Activated T-helper 1 cell treated with anti-CD3 and anti-CD28 coated beads, Interleukin-12 subunit alpha, Interleukin-12 subunit beta, Interleukin-2, Interleukin-4 antibody, amounts not matched to agents 30 ng/mL and 10 ng/mL and 1 ng/mL, durations not matched to agents 14 hours and 24 hours and 36 hours (primary cell): ENCODE measurements at places on chromosomes 11 and 22. TPM values are rescaled to one million over a fixed set of nuclear protein-coding genes. Genes with fewer than 3 reads are reported as not detected.

- no peaks in the 10 kb centered on the region for H3K36me3 ChIP-seq
- no peak overlapping the region for H3K27ac ChIP-seq
- DNase-seq = no peak
Observed at GRCh38 chr11:130932086-130932712, 15.9 kb upstream of the SNX19 start.

GRCh38 chr11:44133335-44133946 is 38.0 kb downstream of the EXT2 start:
- no peak overlapping the region for H3K27ac ChIP-seq
- H3K4me3 ChIP-seq = no peak overlapping the region
- DNase-seq = no peak
- no peaks in the 10 kb centered on the region for H3K4me1 ChIP-seq

DNA sequence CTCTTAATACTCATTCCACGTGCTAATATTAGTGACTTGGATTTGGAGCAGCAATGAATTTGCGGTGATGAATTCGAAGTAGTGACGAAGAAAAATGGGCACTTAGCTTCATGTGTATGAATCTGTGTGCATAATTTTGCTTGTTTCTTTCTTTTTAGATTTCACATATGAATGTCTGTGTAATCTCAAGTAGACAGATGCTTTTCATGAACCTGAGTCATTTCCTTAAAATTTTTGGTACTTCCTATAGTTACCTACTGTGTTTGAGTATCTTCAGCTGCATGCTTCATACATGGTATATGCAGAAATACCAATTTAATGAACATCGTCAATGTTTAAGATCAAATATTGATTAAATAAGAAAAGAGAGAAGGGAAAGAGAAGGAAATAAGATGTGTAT is 540.2 kb downstream of the RAB38 start:
- H3K27me3 ChIP-seq = no peaks in the 10 kb centered on the region
- no peaks in the 10 kb centered on the region for H3K36me3 ChIP-seq
- H3K4me1 ChIP-seq = no peaks in the 10 kb centered on the region
- DNase-seq = no peak
- no peak overlapping the region for H3K27ac ChIP-seq

- H3K27me3 ChIP-seq = no peaks in the 10 kb centered on the region
- H3K4me1 ChIP-seq = peaks cover 37% of the 10 kb centered on the region
- peak overlapping the region; percentile 6 for H3K27ac ChIP-seq
- no peak for DNase-seq
- peaks cover 75% of the 10 kb centered on the region for H3K36me3 ChIP-seq
Observed at GRCh38 chr11:249062-249461, 12.3 kb downstream of the PSMD13 start.

GRCh38 chr11:68889948-68890446 is 13.6 kb downstream of the MRPL21 start:
- no peaks in the 10 kb centered on the region for H3K4me1 ChIP-seq
- no peak for DNase-seq
- peaks cover 26% of the 10 kb centered on the region for H3K36me3 ChIP-seq
- no peaks in the 10 kb centered on the region for H3K27me3 ChIP-seq

BEST1 gene
- 0.29 TPM in 1 of 2 replicates, not detected in the other for total RNA-seq

OR2D2 gene
- 0.34 and 0.56 TPM in 2 replicates for total RNA-seq

OR51B5 gene
- not detected in 2 replicates for total RNA-seq

- peaks cover 37% of the 10 kb centered on the region for H3K27me3 ChIP-seq
- no peak overlapping the region for H3K27ac ChIP-seq
- no peak for DNase-seq
Observed at GRCh38 chr22:39453765-39454378, 2.9 kb upstream of the MGAT3 start.

DNA sequence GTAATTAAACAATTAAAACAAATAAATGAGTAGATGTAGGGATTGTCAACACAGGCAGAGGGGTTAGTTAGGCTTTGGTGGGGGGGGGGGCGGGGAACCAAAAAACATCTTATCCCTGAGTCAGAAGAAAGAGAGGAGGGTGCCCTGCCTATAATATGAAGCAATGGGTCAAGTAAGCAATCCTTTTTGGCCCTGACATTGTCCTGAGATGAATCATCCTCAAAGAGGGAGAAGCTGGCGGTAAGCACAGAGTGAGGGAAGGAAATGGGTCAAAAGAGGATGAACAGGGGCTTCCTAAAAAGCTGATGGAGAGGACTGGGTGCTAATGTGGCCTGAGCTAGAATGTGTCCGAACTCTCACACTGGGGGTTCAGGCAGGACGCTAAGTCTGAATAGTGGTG is 4.7 kb downstream of the OLFML1 start:
- H3K4me3 ChIP-seq = no peak overlapping the region
- no peak for DNase-seq
- H3K4me1 ChIP-seq = no peaks in the 10 kb centered on the region
- no peaks in the 10 kb centered on the region for H3K36me3 ChIP-seq

GRCh38 chr11:86632499-86633269 is 39.7 kb downstream of the ME3 start:
- H3K36me3 ChIP-seq = no peaks in the 10 kb centered on the region
- peak; percentile 29 for DNase-seq
- no peak overlapping the region for H3K27ac ChIP-seq
- H3K4me3 ChIP-seq = no peak overlapping the region
- H3K4me1 ChIP-seq = peaks cover 31% of the 10 kb centered on the region

GRCh38 chr11:125777309-125777708 is 1.3 kb downstream of the PATE2 start:
- H3K4me1 ChIP-seq = no peaks in the 10 kb centered on the region
- no peak overlapping the region for H3K27ac ChIP-seq
- no peaks in the 10 kb centered on the region for H3K27me3 ChIP-seq
- no peak for DNase-seq
- no peaks in the 10 kb centered on the region for H3K36me3 ChIP-seq

ZNRD2 gene
- 94.6 and 96.9 TPM in 2 replicates for total RNA-seq

GRCh38 chr22:24937114-24937513 is 9.4 kb downstream of the LHFPL7 start:
- no peaks in the 10 kb centered on the region for H3K36me3 ChIP-seq
- no peak for DNase-seq
- no peak overlapping the region for H3K4me3 ChIP-seq
- peaks cover 2% of the 10 kb centered on the region for H3K27me3 ChIP-seq
- H3K4me1 ChIP-seq = no peaks in the 10 kb centered on the region
- no peak overlapping the region for H3K27ac ChIP-seq

- peaks cover 9% of the 10 kb centered on the region for H3K27me3 ChIP-seq
- no peak overlapping the region for H3K27ac ChIP-seq
- H3K36me3 ChIP-seq = peaks cover 7% of the 10 kb centered on the region
- H3K4me1 ChIP-seq = no peaks in the 10 kb centered on the region
- H3K4me3 ChIP-seq = no peak overlapping the region
Observed at GRCh38 chr11:3659595-3660515, 11.3 kb downstream of the CHRNA10 start.

GRCh38 chr11:120210626-120211521 is at the start of gene OAF:
Gene OAF, plus strand, starts transcription at chr11:120211032. Its CDS starts 248 bp downstream, at chr11:120211280.
- H3K4me1 ChIP-seq = peaks cover 13% of the 10 kb centered on the region
- peaks cover 54% of the 10 kb centered on the region for H3K27me3 ChIP-seq
- DNase-seq = peak; percentile 67
- peak within 1 kb of the TSS; percentile 76 for H3K27ac ChIP-seq
- H3K36me3 ChIP-seq = peaks cover 2% of the 10 kb centered on the region

SLC6A5 gene
- not detected in 2 replicates for total RNA-seq

TSGA10IP gene
- not detected in 2 replicates for total RNA-seq

MMP12 gene
- total RNA-seq = 0.10 TPM in 1 of 2 replicates, not detected in the other

GRCh38 chr11:104093426-104094280 is 57.2 kb downstream of the DDI1 start:
- H3K4me1 ChIP-seq = no peaks in the 10 kb centered on the region
- no peak overlapping the region for H3K4me3 ChIP-seq
- no peak overlapping the region for H3K27ac ChIP-seq
- H3K36me3 ChIP-seq = no peaks in the 10 kb centered on the region
